A673 (cell line): ENCODE measurements at places on chromosomes 3 and 15. TPM values are rescaled to one million over a fixed set of nuclear protein-coding genes. Genes with fewer than 3 reads are reported as not detected.

DNA sequence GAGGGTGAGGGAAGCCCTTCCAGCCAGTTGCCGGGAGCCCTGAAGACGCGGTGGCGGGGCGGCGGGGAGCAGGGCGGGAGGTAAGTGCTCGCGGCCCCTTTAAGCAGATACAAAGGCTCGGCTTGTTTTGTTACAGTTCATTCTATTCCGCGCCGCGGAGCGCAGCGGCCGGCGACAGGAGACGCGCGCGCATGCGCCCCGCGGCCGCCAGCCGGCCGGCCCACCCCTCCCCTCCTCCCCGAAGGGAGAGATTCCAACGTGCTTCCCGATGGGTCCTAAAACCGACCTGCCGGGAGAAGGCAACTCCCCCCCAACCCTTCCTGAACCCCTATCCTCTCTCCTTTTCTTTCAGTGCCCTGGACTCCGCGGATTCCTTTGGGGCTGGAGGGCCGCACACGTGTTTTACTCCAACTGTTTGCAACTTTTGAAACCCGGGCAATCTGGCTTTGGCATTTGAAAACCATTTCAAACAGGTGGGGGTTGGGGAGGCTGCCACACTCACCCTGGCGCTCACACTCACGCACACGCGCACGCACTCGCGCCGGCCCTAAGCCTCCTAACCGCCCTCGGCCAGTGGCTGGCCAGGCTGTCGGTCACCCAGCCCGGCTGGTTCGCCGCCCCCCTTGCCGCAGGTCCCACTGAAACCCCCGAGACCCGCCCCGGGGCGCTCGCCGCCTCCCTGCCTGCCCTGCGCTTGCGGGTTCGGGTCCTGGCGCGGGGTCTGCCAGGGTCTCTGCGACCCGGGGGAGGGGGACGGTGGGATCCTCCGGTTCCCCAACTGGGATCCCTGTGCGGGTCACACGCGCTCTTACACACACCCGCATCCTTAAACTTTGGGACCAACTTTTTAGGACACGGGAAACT lies at the start of gene MAGI1:
Gene MAGI1, minus strand, starts transcription at position 193 of the 864 bp plus-strand sequence. CDS start 610 bp downstream, outside the sequence.
- no peaks in the 10 kb centered on the region for H3K36me3 ChIP-seq
- no peaks in the 10 kb centered on the region for H3K4me1 ChIP-seq
- DNase-seq = peak; percentile 91
- peak within 1 kb of the TSS; percentile 91 for H3K27ac ChIP-seq

DNA sequence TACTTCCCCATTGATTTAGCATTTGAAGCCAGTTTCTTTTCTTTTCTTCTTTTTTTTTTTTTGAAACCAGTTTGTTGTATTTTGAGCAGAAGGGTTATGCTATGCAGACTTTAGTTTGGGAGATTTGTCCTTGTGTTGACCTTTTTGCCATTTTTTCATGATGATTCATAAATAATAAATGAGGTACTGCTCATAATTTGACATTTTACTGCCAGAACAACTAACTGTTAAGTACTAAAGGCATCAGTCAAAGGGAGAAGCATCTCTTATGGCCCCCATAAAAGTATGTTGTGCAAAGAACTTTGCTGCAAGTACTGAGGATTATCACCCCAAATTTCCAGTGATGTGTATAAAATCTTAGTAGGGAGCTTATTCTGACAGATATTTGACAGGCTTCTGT lies 1.7 kb upstream of the GPR87 start:
- H3K27ac ChIP-seq = no peak overlapping the region
- no peaks in the 10 kb centered on the region for H3K27me3 ChIP-seq
- no peak overlapping the region for H3K4me3 ChIP-seq
- H3K4me1 ChIP-seq = peaks cover 5% of the 10 kb centered on the region
- H3K36me3 ChIP-seq = no peaks in the 10 kb centered on the region
- DNase-seq = no peak

- H3K27me3 ChIP-seq = no peaks in the 10 kb centered on the region
- H3K4me3 ChIP-seq = no peak overlapping the region
Measured at GRCh38 chr3:126342991-126343648, 14.1 kb downstream of the KLF15 start.

DNA sequence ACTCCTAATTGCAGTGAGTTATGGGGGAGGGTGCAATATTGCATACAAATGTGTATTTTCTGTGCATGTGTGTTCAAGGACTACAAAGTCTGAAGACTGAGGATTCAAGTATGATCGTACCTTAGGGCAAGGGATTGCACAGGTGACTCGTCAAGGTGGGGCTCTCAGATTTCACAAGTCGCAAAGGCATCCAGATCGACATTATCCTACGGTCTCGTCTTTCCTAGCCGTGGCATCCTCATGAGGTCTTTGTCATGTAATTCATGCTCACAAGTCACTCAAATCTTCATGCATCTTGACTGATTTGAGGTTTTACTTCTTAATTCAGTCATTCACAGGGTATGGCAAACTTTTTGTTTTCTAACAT lies 191.4 kb upstream of the HES1 start:
- no peaks in the 10 kb centered on the region for H3K27me3 ChIP-seq
- no peak overlapping the region for H3K27ac ChIP-seq
- DNase-seq = no peak
- no peaks in the 10 kb centered on the region for H3K36me3 ChIP-seq
- H3K4me1 ChIP-seq = no peaks in the 10 kb centered on the region
- no peak overlapping the region for H3K4me3 ChIP-seq

GRCh38 chr15:43277901-43278300 lies 11.2 kb upstream of the TGM5 start:
- no peaks in the 10 kb centered on the region for H3K4me1 ChIP-seq
- no peak for DNase-seq
- H3K27ac ChIP-seq = no peak overlapping the region
- H3K27me3 ChIP-seq = no peaks in the 10 kb centered on the region
- no peak overlapping the region for H3K4me3 ChIP-seq

- no peaks in the 10 kb centered on the region for H3K36me3 ChIP-seq
- H3K27ac ChIP-seq = no peak overlapping the region
- DNase-seq = no peak
- H3K4me1 ChIP-seq = no peaks in the 10 kb centered on the region
- no peaks in the 10 kb centered on the region for H3K27me3 ChIP-seq
Measured at GRCh38 chr3:101966226-101966625, 116.9 kb downstream of the NFKBIZ start.

DNA sequence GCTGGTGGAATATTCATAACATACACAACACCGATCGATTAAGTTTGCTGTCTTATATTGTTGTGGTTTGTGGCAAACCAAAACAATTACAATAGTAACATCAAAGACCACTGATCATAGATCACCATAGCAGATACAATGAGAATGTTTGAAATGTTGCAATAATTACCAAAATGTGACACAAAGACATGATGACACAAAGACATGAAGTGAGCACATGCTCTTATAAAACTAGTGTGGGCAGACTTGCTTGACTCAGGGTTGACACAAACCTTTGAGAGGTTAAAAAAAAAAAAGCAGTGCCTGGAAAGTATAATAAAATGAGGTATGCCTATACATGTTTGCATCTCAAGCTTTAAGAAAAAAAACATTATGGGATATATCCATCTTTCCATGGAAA lies 130.3 kb downstream of the NR1I2 start:
- no peak for DNase-seq
- peaks cover 8% of the 10 kb centered on the region for H3K36me3 ChIP-seq
- no peaks in the 10 kb centered on the region for H3K4me1 ChIP-seq
- H3K27me3 ChIP-seq = no peaks in the 10 kb centered on the region
- H3K27ac ChIP-seq = no peak overlapping the region
- H3K4me3 ChIP-seq = no peak overlapping the region

GRCh38 chr3:119175872-119176756 lies 2.7 kb downstream of the UPK1B start:
- H3K27ac ChIP-seq = no peak overlapping the region
- H3K4me1 ChIP-seq = no peaks in the 10 kb centered on the region
- no peak for DNase-seq
- H3K27me3 ChIP-seq = peaks cover 13% of the 10 kb centered on the region
- no peaks in the 10 kb centered on the region for H3K36me3 ChIP-seq

DNA sequence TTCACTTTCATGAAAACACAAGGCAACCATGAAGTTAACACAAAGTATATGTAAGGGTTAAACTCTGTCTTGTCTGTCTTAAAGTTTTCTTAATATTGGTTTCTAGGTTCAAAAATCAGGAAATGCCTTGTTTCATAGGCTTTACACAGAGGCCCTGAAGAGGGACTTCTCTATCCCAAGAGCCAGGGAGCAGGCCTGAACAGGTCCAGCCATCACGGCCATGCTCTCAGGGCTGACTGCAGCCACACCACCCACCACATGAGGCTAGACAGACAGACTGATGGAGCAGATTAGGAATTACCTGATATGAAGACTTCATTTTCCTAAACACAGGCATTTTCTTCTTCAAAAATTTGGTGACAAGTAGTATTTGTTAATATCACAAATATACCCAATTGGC lies 502.9 kb downstream of the GABRG3 start:
- no peaks in the 10 kb centered on the region for H3K4me1 ChIP-seq
- no peak overlapping the region for H3K4me3 ChIP-seq
- no peaks in the 10 kb centered on the region for H3K27me3 ChIP-seq

GRCh38 chr3:149954812-149955211 lies 15.9 kb downstream of the PFN2 start:
- peaks cover 19% of the 10 kb centered on the region for H3K4me1 ChIP-seq
- no peaks in the 10 kb centered on the region for H3K27me3 ChIP-seq
- peaks cover 38% of the 10 kb centered on the region for H3K36me3 ChIP-seq
- no peak overlapping the region for H3K27ac ChIP-seq
- no peak overlapping the region for H3K4me3 ChIP-seq
- DNase-seq = peak; percentile 76

- no peaks in the 10 kb centered on the region for H3K36me3 ChIP-seq
- H3K27me3 ChIP-seq = no peaks in the 10 kb centered on the region
- DNase-seq = no peak
- H3K27ac ChIP-seq = no peak overlapping the region
Measured at GRCh38 chr3:88230638-88231037, 80.9 kb downstream of the C3orf38 start.

GRCh38 chr15:38750786-38751185 lies 186.2 kb upstream of the RASGRP1 start:
- no peak overlapping the region for H3K4me3 ChIP-seq
- DNase-seq = peak; percentile 4
- H3K36me3 ChIP-seq = no peaks in the 10 kb centered on the region
- H3K27me3 ChIP-seq = peaks cover 3% of the 10 kb centered on the region
- H3K27ac ChIP-seq = no peak overlapping the region
- no peaks in the 10 kb centered on the region for H3K4me1 ChIP-seq

DNA sequence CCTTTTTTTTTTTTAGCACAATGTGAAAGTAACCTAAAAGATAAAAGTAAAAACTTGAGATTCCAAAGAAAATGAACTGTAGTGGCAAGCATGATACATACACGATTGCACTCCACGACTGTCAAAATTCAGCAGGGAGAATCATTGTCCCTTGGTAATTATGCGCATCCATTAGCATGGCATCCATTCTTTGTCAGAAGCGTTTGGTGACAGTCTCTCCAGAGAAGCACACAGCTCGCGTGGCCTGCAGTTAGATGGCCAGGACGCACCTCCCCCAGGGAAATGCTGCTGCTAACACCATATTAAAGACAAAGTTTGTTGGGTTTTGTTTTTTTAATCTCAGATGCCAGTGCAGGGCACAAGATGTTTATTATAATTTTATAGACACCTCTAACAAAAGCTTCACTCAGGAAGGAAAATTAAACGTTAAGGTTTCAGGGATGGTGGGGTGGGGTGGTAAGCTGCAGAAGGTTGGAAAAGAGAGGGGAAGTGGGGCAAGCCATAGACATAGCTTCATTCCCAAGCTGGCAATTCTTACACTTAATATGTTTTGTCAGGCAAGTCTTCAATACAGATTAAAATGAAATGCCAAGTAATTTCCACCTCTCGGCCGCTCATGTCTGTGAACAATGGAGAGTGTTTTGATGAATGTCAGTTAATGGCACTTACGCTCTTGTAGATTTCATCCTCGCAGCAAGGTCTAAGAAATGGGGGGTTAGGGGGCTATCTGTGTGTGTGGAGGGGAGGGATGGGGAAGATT lies 142.8 kb upstream of the TOPAZ1 start:
- peak; percentile 45 for DNase-seq
- no peaks in the 10 kb centered on the region for H3K27me3 ChIP-seq
- peaks cover 17% of the 10 kb centered on the region for H3K4me1 ChIP-seq
- no peak overlapping the region for H3K4me3 ChIP-seq
- no peak overlapping the region for H3K27ac ChIP-seq

GRCh38 chr15:91294344-91294743 lies 194.3 kb downstream of the SV2B start:
- no peak for DNase-seq
- no peak overlapping the region for H3K27ac ChIP-seq
- H3K27me3 ChIP-seq = no peaks in the 10 kb centered on the region
- H3K4me1 ChIP-seq = no peaks in the 10 kb centered on the region

DNA sequence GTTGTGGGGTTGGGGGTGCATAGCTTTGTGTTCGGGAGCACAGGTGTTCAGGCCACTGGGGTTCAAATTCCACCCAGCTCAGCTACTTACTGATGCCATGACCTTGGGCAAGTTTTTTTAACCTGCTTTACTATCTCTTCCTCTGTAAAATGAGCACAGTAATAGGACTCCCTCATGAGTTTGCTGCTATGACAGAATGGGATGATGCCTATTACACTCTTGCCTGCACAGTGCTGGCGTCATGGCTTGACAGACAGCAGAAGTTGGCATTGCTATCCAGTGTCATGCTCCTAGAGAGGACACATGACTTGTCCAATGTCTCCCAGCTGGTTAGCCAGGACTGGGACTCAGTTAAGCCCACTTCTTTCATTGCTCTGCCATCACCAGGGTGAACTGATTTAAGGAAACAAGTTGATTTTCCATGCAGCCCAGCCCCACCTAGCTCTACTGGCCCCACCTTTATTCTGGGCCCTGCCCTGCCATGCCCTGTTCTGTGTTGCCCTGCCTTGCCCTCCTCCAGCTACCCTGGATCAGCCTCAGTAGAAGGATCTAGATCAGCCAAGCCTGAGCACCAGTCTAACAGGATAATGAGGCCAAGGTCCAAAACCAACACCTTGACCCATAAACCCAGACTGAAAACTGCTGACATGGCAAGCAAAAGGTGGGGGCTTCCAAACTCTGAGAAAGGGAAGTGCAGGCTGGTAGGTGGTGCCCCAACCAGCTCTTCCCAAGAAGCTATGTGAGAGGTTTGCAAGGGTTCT lies 155.8 kb upstream of the ATP11B start:
- no peak for DNase-seq
- no peaks in the 10 kb centered on the region for H3K4me1 ChIP-seq
- no peak overlapping the region for H3K27ac ChIP-seq
- H3K4me3 ChIP-seq = no peak overlapping the region

Gene RPUSD2
- total RNA-seq = 17.0 and 18.1 TPM in 2 replicates

Gene FGD5
- not detected in 2 replicates for total RNA-seq

Gene MYO5C
- 0.43 and 0.63 TPM in 2 replicates for total RNA-seq

Gene GLDN
- not detected in 2 replicates for total RNA-seq

Gene CFAP100
- not detected in 2 replicates for total RNA-seq

Gene PIAS1
- total RNA-seq = 37.5 and 40.2 TPM in 2 replicates

Gene C3orf85
- total RNA-seq = not detected in 2 replicates

Gene EPM2AIP1
- 19.8 and 25.8 TPM in 2 replicates for total RNA-seq

Gene TRPM7
- 41.7 and 49.6 TPM in 2 replicates for total RNA-seq

Gene SAMMSON
- total RNA-seq = not detected in 2 replicates

Gene NLGN1
- 0.39 and 1.4 TPM in 2 replicates for total RNA-seq
